ENCODE measurements at places on chromosomes 11 and 22.

- DNase-seq, result no peak
Observed at GRCh38 chr11:64288353-64288750, 2.7 kb downstream of the GPR137 start.

- DNase-seq, result no peak
Observed at GRCh38 chr11:55658608-55659007, 3.4 kb upstream of the OR4C6 start.

DNA sequence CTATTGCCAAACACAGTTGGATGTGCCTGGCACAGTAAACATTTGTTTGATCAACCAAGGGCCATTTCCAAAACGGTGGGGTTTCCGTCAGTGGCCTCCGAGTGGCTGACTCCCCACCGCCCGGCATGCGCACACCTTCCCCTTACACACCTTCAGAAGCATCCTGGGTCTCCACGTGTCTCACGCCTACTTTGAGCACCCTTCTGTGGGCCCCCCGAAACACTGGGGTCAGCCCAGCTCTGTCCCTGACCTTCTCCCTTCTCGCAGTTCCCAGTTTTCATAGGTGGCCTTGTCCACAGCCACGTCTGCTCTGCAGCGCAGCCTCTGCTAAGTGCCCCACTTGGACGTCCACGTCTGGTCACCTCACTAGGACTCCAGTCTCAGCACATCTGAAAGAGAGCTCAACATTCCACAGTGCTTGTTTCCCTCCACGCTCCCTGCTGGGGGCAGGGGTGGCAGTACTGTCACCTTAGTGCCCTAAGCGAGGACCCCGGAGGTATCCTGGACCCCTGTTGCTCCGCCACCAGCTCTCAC, 13.2 kb upstream of the SHANK2 start:
- DNase-seq, result no peak

DNA sequence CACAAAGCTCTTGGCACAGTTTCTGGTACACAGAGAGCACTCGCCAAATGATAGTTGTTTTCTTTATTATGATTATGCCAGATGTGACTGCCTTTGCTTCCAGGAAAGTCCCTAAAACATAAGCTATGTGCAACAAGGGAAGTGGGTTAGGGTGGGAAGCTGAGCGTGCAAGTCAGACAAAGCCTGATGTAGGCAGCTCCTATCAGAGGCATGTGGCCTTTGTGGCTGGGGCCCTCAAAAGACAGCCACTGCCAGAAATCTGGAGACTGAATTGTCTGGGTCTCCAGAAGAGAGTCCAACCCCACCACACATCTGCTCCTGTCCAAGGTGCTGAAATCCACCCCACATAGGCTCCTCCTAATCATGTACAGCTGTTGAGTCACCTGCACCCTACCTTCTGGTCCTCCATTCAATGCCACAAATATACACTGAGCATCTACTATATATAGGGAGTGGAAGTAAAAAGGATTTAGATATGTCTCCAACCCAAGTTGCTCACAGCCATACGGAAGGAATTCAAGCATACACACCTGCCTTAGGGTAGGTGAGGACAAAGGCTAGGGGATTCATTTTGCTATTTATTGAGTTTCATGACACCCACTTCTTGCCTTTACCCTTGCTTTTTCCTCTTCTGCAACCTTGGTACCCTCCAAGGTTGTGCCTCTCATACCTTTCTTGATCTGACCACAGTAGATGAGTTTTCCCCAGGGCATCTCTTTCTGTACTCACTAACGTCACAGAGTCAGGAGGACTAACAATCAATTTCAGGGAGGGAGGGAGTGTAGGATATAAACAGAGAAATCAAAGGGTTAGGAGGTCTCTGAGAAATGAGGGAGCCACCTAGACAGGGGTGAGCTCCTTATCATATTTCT, 12.4 kb downstream of the SEC14L3 start:
- DNase-seq, result no peak

DNA sequence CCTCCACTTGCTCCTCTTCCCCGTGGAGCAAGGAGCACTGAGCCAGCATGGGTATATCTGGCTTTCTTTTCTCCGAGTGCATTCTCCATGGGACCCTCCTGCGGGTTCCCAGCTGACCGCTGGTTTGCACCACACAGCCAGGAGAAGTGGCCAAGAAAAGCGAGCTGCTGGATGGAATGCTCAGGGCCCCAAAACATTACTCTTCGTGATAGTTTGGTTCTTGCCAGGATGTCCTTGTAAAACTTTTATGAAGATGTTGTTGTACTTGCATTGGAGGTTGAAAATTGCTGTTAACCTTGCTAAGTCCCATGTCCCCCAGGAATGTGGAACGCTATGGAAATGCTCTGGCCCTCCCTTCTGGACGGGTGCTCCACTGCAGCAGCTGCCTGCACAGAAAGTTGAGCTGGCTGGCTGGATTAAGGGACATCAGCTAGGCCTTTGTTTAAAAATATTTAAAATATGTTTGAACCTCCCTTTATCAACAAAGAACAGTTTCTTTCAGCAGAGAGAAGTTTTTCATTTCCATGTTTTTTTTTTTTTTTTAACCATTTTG, 68.7 kb downstream of the ZNRF3 start:
- DNase-seq, result no peak

GRCh38 chr11:112127056-112127455, 36.8 kb downstream of the IL18 start:
- no peak for DNase-seq

All from GM12891 (cell line).